ENCODE measurements at places on chromosomes 4 and X.

- no peak for DNase-seq
Observed at GRCh38 chr4:141480950-141481349, 155.4 kb upstream of the IL15 start.

DNA sequence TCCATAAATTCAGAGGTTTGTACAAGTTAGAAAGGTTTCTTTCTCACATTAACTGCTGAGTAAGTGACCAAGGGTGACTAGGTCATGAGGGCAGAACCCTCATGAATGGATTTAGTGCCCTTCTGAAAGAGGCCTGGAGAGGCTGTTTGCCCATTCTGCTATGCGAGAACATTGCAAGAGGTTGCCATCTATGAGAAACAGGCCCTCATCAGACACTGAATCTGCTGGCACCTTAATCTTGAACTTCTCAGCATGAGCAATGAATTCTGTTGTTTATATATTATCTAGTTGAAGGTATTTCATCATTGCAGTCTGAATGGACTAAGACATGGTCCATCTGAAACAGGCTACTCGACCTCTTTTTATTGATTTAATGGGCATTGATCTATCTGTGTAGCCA lies 96.2 kb upstream of the GPRIN3 start:
- no peak for DNase-seq

DNA sequence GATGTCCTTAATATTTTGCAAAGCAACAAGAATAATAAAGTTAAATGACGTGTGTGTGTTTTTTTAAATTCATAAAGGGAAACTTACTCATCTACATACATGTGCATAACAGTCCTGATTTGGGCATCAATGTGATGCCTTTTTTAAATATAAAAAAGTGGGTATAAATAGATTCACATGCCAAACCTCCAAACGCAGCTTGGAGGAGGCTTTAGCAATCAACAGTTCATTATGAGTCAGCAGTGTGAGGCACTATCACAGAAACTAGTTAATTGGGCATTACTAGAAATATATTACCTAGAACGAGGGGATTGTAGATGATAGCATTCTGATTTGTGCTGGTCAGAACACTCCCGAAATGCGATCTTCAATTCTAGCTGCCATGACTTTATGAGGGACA lies 115.1 kb downstream of the HS6ST2 start:
- peak; percentile 1 for DNase-seq

DNA sequence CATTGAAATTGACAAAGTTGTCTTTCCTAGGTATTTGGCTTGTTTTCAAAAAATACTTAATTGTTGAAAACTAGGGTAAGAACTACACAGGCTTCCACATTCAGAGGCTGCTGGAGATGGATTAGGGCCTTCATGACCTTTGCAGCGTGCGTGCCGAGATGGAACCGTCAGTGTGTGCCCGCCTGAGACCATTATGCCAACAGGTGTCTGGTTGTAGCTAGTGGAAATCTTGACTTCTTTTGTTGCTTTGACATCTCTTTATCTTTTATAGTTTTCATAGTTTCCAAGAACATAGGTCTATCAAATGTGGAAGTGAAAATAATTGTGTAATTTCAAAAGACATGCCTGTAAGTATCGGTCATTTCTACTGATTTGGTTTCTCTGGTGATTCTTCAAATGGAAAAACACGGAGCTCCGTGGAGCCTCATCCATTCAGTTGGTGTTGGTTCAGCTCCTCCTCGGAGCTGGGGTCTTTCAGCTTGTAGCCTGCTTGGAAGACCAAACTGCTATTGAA lies 38.9 kb upstream of the CLCN4 start:
- no peak for DNase-seq

DNA sequence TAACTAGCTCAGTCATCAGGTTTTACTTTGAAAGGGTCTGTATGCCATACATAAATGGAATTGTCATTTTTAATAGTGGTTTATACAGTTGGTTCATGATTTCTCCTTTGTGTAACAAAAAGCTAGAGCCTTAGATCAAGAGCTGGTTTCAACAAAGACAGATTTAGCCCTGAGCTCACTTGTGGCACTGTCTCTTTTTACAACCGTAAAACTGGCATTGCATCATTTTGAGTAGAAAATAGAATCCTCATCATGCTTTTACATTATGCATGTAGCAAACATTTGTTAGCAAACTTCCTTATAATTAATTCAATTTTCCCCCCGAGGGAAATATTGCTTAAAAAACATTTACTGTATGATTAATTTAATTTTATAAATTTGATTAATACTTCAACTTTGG lies 1871.5 kb downstream of the ARAP2 start:
- no peak for DNase-seq

DNA sequence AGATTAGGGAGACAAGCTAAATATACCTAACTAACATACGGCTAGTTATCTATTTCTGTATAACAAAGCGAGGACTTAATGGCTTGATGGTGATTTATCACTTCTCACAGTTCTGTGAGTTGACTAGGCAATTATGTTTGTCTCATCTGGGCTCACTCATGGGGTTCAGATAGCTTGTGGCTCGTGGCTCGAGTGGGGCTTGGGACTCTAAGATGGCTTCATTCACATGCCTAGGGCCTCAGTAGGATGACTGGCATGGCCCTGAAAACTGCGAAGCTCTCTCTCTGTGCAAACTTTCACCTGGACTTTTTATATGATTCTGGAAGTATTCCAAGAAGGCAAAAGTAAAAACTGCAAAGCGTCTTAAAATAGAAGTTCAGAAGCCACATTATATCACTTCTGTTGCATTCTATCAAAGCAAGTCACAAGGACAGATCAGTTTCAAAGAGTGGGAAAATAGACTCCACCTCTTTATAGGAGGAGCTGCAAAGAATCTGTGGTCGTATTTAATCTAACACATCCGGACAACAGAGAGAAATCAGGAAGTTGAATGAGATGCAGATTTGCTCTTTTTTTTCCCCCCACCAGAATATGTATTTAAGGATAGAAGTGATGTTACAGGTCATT lies 491.2 kb downstream of the INPP4B start:
- DNase-seq = peak; percentile 24

GRCh38 chr4:147913137-147913536 lies 181.2 kb downstream of the ARHGAP10 start:
- no peak for DNase-seq

DNA sequence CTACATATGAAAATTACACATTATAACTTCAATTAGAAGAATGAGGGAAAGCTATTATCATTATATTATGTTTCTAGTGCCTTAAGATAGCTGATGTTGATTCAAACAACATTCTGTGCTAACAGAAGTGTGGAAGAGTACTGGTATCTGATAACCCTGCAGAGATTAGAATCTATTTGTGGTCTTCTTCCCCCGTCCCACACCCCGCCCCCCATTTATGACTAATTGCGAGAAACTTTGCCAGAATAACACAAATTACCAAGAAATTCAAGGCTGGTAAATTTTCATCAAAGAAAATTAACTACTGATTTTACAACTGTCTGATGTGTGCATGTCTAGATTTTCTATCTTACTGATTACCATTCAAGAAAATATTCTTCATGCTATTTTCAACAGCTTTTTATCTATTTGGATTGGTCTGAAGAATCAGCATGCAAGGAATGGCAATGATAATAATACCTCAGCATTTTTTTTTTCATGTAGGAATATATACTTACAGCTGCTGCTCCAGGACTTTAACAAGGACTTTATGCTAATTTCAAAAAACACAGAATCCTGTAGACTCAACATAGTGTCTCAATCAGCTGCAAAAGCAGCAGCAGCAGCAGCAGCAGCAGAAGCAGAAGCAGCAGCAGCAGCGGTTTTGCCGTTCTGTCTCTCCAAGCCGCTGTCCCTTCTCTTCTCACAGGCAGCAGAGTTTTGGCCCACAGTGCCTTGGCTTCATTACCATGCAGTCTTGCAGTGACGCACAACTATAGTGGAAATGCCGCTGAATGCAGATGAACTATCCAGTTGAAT lies 126.7 kb downstream of the FRYL start:
- DNase-seq = peak; percentile 56

- DNase-seq = no peak
Observed at GRCh38 chr4:186684889-186685309, 38.8 kb downstream of the FAT1 start.

- DNase-seq = peak; percentile 20
Observed at GRCh38 chr4:11720292-11720691, 291.6 kb upstream of the HS3ST1 start.

DNA sequence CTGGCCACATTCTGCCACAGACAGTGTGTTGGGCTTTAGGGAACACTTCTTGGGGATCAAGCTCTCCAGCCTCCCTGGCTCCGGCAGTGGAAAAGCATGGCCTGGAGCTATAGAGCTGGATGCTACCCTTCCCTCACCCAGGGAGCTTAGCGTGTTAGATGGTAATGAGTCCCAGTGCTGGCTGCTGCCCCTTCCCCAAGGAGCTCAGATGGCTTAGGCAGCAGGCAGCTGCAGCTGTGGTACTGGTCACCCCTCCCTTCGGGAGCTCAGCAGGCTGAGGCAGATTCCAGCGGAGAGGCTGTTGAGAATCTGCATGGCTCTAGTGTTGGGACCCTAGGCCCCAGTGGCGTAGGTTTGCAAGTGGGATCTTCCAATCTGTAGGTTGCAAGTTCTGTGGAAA lies 19.5 kb downstream of the TMEM144 start:
- no peak for DNase-seq

DNA sequence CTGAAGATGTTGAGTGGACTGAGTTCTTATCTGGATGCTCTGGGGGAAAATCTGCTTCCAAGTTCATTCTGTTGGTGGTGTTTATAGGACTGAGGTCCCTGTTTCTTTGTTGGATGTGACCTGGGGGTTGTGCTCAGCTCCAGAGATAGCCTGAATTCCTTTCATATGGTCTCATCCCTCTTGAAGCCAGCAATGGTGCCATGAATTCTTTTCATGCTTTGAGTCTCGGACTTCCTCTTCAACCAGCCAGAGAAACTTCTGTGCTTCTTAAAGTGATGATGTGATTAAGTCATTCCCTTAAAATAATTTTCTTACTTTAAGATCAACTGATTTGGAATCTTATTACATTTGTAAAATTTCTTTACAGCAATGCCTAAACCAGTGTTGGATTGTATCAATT lies 233.8 kb upstream of the UGT8 start:
- peak; percentile 98 for DNase-seq

- no peak for DNase-seq
Observed at GRCh38 chr4:8748236-8748575, 123.4 kb downstream of the HMX1 start.

DNA sequence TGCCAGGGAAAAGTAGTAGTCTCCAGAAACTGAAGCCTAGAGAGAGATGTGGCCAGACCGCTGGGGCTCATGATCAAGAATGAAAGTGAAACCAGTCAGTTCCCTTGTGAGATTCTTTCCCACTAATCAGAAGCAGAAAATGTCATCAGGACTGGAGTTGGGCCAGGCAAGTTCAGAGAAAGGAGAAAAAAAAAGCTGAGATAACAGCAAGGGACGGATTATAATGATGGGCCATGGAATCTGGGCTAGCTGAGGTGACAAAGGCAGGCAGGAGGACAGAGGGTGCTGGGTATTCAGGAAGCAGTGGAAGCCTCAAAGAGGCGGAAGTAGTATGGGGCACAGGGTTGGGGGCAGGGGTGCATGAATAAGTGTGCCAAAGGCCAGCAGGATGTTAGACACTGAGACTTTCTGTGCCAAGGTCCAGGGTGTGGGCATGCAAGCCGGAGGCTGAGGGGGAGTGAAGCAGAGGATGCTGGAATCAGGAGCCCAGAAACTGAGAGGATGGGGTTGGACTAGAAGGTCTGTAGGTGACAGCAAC lies 2.5 kb downstream of the CXorf38 start:
- peak; percentile 75 for DNase-seq

DNA sequence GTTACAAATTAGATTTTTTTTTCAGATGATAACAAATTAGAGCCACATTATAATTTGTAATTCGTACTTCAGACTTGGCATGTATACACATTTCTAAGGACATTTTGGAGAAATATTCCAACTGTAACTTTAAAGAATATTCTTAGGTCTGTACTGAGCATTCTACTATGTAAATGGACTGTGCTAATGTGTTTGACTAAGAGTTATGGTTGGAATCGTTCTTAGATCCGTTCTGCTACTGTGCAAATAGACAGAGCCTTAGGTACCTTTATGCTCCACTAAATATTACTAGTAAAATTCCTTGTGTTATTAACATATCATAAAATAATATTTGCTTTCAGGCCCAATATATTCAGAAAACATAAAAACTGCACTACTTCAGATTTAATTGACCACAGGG lies 1180.0 kb upstream of the TENM3 start:
- no peak for DNase-seq

- DNase-seq = peak; percentile 30
Observed at GRCh38 chrX:63506320-63506719, 155.2 kb upstream of the SPIN4 start.

DNA sequence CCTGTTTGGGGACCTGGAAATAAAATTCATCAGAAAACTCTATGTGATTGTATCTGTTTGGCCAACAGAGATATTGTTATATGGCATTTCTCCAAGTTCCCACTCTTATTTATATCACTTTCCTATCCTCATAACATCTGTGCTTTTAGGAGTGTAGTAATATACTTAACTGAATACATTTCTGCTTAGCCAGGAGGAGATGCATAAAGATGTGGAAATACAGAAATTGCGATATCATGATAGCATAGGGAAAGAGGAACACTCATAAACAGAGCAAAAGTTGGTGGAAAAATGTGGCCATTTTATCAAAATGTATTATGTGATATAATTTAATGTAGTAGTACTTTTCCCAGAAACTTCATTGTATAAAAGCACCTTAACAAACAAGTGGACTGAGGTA lies 46.1 kb upstream of the TSPAN7 start:
- DNase-seq = no peak

GRCh38 chrX:142249721-142250120 lies 44.6 kb upstream of the MAGEC2 start:
- DNase-seq = no peak

GRCh38 chr4:41124916-41125548 lies 89.3 kb downstream of the APBB2 start:
- peak; percentile 29 for DNase-seq

- peak; percentile 5 for DNase-seq
Observed at GRCh38 chr4:93828332-93828994, at the start of gene ATOH1. Gene ATOH1, plus strand, starts transcription at chr4:93828753. Its CDS starts 174 bp downstream, at chr4:93828927.

GRCh38 chrX:21374163-21374993 lies at the start of gene CNKSR2:
Gene CNKSR2, plus strand, starts transcription at chrX:21374418. Its CDS starts 480 bp downstream, at chrX:21374898.
- DNase-seq = peak; percentile 37

DNA sequence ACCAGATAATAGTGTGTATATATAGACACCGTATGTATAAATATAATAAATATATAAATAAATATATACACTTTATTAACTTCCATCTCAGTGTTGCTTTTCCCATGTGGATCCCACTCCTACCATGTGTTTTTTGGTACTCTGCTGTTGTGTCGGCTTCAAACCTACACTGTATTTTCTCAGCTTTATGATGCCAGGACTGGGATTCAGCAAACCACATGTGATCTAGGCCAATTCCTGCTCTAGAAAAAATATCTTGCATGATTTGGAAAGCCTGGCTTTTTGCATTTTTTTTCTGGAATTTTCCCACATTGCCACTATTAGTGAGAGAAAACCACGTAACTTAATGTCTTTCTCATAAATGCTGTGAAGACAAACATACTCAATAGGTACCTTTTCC lies 55.8 kb downstream of the POLR2B start:
- no peak for DNase-seq

GRCh38 chr4:151785484-151786157 lies 24.8 kb upstream of the GATB start:
- no peak for DNase-seq

GRCh38 chr4:185546335-185546734 lies 11.0 kb upstream of the PDLIM3 start:
- DNase-seq = no peak

Data from fibroblast of skin of right biceps (primary cell).